Activated CD4-positive, CD25-positive, alpha-beta regulatory T cell treated with anti-CD3 and anti-CD28 coated beads, Interleukin-2, amount 50 U/mL, for 72 hours (primary cell): ENCODE measurements at places on chromosomes 1 and 21.

- no peak for DNase-seq
Measured at GRCh38 chr21:21231913-21232312, 233.7 kb downstream of the NCAM2 start.

DNA sequence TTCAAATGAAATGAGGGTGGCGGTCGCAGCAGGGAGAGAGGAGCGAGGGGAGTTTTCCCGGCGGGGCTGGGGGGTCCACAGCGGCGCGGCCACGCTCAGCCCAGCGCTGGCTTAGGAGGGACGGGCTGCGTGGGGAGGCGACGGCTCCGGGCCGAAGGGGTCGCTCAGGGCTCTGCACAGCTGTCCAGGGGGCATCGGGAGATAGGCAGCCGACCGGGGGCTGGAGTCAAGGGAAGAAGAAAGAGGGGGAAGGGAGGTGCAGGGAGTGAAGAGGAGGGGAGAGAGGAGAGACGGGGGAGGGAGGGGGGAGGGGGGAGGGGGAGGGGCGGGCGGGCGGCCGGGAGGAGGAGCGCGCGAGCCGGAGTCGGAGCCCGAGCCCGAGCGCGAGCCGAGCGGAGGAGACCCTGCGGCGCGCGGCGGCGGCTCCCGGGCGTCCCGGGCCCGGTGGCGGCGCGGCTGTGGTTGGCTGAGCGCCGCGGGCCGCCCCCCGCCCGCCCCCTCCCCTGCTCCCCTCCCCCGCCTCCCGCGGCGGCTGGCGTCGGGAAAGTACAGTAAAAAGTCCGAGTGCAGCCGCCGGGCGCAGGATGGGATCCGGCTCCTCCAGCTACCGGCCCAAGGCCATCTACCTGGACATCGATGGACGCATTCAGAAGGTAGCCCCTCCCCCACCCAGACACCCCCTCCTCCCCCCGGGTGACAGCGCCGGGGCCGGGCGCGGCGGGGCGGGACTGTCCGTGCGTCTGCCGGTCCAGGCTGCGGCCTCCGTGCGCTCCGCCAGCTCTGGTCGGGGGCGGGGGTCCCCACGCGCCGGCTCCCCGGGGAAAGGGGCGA, at the start of gene PDE9A:
Gene PDE9A (plus strand): TSS at position 391 of the 831 bp plus-strand sequence. CDS start 194 bp downstream, at position 585.
- DNase-seq = no peak

DNA sequence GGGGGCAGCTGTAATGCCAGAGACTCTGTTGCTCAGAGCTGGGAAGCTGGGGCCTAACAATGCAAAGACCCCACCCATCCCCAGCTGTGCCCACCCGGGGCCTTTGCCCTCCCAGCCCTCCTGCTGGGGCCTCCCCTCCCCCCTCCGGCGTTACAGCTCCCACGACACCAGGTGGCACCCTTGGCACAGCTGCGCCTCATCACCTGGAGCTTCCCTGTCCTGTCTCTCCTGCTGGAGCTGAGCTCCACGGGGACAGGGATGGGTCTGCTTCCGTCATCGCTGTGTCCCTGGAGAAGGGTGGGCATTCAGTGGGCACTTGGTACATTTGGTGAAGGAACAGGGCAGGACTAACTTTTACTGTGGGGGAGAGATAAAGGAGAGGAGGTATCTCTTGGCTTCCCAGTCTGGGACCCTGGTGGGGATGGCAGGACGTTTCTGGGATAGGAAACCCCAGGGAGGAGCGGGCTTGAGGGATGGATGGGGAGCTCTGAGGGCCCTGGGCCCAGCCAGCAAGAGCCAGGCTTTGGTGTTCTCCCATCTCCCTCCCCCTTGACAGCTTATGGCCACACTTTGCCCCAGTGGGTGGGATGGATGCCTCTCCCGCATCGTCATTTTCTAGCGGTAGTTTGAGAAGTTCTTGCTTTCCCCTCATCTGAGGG, 453.2 kb downstream of the PTPRU start:
- no peak for DNase-seq

DNA sequence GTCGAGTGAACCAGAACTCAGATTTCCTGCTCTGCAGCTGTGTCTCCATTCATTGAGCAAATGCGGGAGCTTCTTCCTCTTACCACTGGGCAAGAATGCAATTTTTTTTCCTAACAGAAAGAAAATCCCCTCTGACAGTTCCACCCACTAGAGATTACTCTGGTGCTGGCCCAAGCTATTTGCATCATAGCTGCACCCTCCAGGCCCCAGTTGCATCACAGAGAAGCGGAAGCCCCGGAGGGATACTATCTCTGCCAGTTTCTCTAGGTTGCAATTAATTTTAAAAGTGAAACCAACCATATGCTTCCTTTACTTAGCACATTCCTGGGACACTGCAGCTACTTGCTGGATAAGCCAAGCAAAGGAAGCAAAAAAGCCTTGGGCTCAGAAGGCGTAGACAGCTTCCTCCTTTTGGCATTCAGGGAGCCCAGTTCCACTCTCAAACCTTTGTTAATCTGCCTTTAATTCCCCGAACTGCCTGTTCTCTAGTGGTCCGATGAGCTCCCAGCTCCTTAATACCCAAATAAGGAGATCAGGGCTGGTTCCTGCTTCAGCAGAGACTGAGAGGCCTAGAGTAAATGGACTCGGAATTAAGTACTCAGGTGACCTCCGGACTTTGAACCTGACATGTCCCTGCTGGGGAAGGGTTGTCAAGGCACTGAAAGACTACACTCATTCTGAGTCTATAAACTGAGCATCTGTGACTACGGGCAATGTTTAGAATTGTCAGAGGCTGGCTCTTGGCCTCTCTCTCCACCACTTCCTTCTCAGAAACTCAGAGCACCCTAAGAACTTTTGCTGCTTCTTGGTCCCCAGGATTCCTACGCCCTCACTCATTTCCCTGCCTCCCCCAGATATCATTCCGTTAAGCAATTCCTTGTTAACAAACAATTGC, 72.5 kb upstream of the TNFSF18 start:
- DNase-seq = no peak

DNA sequence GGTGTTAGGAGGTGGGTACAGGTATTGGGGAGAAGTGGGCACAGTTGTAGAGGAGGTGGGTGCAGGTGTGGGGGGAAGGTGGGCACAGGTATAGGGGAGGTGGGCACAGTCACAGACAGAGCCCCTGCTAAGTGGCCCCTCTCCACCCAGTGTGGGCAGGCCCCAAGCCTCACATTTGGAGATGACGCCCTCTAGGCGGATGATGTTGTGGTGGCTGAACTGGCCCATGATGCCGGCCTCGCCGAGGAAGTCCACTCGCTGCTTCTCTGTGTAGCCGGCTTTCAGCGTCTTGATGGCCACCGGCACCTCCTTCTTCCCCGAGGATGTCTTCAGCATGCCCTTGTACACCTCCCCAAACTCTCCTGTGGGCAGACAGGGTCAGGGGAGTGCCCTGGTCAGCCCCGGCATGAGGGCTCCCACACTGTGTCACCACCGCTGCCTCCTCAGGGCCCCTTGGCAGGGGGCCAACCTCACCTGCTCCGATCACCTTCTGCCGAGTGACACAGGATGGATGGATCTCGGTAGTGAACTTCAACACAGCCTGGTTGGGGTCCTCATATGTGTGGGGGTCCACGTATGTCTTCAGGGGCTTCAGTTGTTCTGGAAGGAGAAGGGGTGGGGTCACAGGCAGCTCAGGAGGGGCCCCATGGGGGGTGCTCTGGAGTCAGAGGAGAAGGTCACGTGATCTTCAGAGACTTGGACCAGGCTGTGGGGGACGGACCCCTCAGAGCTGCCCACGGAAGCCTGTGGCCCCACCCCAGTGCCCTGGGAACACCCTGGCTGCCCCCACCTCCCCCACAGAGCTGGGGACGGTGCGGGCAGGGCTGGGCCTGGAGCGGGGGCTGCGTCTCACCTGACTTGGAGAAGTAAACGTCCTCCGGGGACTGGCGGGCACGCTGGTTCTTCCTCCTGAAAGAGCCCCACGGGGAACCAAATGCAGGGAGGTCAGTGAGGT, 22.6 kb downstream of the EPHA2 start:
- no peak for DNase-seq

DNA sequence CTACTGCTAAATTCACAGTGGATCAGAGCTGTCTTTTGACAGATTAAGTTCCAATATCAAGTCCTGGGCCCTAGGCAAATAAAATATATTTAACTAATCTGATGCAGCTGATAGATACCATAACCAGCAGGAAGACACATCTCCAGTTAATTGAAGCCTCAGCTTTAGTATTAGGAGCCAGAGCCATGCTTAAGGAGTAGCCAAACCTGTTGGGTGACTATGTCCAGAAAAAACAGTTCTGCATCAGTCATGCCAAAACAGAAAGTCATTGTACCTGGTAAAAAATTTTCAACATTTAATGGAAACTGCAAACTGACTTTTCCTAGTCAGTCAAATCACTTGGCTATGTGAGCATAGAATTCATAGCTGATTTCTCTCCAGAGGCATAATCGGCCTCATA, 200.5 kb upstream of the RUNX1 start:
- no peak for DNase-seq

- no peak for DNase-seq
Measured at GRCh38 chr1:42735477-42736105, 4.4 kb downstream of the CLDN19 start.

DNA sequence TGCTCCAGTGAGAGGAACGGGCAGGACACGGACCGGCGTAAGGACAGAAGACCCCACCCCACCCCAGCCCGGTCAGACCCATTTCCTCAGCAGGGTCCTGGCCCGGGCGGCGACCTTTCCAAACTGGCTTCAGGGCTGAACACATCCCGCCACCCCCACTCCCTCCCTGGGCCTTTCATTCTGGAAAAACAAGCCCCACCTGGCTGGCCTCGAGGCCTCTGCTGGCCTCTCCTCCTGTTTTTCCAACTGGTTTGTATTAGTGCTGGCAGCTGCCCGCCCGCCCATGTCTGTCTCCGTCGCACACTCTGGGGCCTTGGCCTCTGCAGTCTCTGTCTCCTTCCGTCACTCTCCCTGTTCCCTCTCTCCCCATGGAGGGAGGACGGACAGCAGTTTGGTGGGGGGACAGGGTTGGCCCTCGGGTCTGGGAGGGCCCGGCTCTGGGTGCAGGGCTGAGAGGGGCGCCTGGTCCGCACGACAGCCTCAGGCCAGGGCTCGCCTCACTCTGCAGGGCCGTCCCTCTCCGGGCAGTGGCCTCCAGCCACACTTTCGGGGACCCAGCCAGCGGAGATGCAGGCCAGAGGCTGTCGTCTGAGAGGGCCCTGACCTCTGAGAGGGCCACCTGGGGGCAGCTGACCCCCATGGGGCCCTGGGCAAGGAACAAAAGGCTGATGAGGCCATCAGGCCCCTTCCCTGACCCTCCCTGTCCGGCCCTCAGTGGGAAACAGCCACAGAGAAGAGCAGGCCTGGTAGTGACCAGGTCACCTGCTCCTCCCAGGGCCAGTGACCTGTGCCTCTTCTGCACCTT, 1.5 kb upstream of the MXRA8 start:
- no peak for DNase-seq

GRCh38 chr1:185699874-185700273, 34.3 kb upstream of the HMCN1 start:
- DNase-seq = no peak

- DNase-seq = no peak
Measured at GRCh38 chr1:114024049-114024448, 44.8 kb downstream of the OLFML3 start.

GRCh38 chr1:187396929-187397796, 568.4 kb downstream of the PLA2G4A start:
- DNase-seq = no peak

DNA sequence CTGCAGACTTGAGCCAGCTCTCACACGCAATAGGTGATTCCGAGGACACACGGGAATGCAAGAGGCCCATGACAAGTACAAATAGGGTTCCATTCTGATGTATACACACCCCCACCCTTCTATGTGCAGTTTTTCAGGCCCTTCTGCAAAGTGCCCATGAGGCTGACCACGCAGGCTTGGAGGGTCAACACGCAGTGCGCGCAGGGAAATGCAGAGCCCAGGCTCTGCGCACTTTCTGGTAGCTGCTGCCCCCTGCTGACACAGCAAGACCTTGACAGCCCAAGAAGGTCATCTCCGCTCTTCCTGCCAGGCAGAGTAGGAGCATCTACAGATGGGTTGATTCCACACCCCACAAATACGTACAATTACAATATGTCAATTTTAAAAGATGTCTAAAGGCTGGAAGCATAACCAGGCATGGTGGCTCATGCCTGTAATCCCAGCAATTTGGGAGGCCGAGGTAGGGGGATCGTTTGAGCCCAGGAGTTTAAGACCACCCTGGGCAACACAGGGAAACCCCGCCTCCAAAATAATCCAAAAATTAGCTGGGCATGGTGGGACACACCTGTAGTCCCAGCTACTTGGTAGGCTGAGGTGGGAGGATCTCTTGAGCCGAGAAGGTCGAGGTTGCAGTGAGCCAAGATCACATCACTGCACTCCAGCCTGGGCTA, 18.5 kb downstream of the SH3BP5L start:
- DNase-seq = peak; percentile 57

DNA sequence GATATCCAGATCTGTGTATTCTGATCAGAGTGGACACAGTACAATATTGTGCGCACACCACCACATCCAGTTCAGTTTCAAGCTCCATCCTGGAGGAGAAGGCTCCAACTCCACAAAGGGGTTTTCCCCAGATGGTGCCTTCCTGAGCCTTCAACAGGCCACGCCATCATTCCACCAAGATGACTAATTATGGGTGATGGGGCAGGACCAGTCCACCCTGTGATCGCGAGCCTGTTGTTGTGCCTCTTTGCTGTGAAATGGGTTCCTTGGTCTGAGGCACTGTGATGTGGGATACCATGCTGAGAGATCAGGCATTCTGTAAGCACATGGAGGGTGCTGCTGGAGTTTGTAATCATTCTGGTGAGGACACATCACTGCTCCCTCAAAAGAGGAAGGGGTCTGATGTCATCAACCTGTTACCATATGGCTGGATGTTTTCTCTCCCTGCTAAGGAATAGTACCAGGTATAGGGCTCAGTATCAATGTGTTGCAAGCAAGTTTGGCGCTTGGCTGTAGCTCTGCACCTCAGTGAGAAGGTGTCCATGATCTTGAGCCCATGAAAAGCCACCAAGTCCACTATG, 6.7 kb upstream of the SH2D2A start:
- DNase-seq = no peak

DNA sequence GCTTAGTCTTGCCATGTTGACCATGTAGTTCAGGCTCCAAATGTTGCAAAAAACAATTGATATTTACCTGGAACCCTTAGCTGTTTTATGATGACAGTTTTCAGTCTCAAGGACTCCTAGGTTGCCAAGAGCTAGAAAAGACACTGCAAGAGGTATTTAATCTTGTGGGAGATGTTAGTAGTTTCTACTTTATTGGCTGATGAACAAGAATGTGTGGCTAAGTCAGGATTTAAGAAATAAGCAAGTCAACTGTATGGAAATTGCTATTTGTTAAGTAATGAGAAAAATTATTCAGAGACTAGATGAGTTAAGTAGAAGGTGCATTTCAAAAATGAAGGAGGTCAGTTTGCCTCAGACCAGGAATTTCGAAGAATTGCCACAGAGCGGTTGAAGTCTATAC, 639.7 kb upstream of the USP24 start:
- no peak for DNase-seq
